ENCODE measurements at places on chromosomes 7 and 10. TPM values are rescaled to one million over a fixed set of nuclear protein-coding genes. Genes with fewer than 3 reads are reported as not detected.
A peak's percentile ranks its signal among the peaks of the same experiment; 100 is the strongest.

GRID1 gene
- total RNA-seq, result not detected

DNA sequence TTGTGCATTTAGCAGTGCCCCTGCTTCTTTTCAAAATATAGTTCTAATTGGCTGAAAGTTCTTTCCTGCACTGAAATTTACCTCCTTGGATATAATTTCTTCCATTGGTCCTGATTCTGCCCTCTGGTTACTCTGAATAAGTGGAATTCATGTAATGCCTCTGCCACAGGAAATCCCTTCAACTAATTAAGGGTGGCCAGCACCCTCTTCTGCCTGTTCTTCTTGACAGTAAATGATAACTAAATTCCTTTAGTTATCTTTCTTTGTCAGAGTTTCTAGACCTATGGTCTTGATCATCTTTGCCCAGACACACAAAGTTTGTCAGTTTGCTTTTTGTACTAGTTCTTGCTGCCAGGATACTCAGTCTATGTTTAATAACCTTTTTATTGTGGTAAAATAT lies 40.2 kb downstream of the PRKCQ start:
- ATAC-seq, result no peak
- no peak overlapping the region for H3K4me3 ChIP-seq
- H3K36me3 ChIP-seq, result peaks cover 20% of the 10 kb centered on the region
- peak overlapping the region; percentile 5 for H3K27ac ChIP-seq
- peaks cover 60% of the 10 kb centered on the region for H3K4me1 ChIP-seq

- peaks cover 3% of the 10 kb centered on the region for H3K27me3 ChIP-seq
- peak overlapping the region; percentile 28 for H3K4me3 ChIP-seq
- ATAC-seq, result no peak
- H3K4me1 ChIP-seq, result peaks cover 5% of the 10 kb centered on the region
- no peaks in the 10 kb centered on the region for H3K36me3 ChIP-seq
- no peak overlapping the region for H3K27ac ChIP-seq
Measured at GRCh38 chr7:74306004-74306729, 17.0 kb downstream of the CLIP2 start.

GRCh38 chr10:76393875-76394706 lies 962.7 kb downstream of the LRMDA start:
- H3K27ac ChIP-seq, result no peak overlapping the region
- H3K4me1 ChIP-seq, result no peaks in the 10 kb centered on the region
- no peaks in the 10 kb centered on the region for H3K36me3 ChIP-seq
- ATAC-seq, result no peak
- no peaks in the 10 kb centered on the region for H3K27me3 ChIP-seq

GRCh38 chr7:66626331-66626934 lies 2.2 kb upstream of the KCTD7 start:
- no peaks in the 10 kb centered on the region for H3K36me3 ChIP-seq
- no peak overlapping the region for H3K27ac ChIP-seq
- no peak for ATAC-seq
- peaks cover 22% of the 10 kb centered on the region for H3K4me1 ChIP-seq
- peak overlapping the region; percentile 72 for H3K4me3 ChIP-seq
- no peaks in the 10 kb centered on the region for H3K27me3 ChIP-seq

- H3K27ac ChIP-seq, result no peak overlapping the region
- H3K4me3 ChIP-seq, result no peak overlapping the region
- no peaks in the 10 kb centered on the region for H3K4me1 ChIP-seq
Measured at GRCh38 chr10:31770307-31770902, 158.2 kb downstream of the ARHGAP12 start.

- H3K27ac ChIP-seq, result no peak overlapping the region
- H3K4me3 ChIP-seq, result no peak overlapping the region
- no peaks in the 10 kb centered on the region for H3K27me3 ChIP-seq
- H3K4me1 ChIP-seq, result peaks cover 8% of the 10 kb centered on the region
- H3K36me3 ChIP-seq, result peaks cover 10% of the 10 kb centered on the region
- no peak for ATAC-seq
Measured at GRCh38 chr7:132980402-132980801, 101.5 kb downstream of the CHCHD3 start.

PLAC9 gene
- not detected for total RNA-seq

DNA sequence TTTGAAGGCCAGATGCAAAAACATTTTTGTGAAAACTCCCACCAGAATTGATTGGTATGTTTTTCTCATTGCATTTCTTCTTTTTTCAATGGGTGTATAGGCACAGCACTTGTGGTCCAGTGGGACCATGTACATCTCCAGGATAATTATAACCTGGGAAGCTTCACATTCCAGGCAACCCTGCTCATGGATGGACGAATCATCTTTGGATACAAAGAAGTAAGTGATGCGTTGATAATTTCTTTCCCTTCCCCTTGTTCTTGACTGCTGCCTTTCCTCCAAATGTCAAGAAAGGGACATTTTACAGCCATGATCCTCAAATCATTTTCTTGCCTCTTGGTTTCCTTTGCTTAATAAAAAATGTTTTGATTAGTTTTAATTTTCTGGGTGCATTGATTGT lies 331.5 kb downstream of the PLXDC2 start:
- ATAC-seq, result no peak
- no peaks in the 10 kb centered on the region for H3K4me1 ChIP-seq
- H3K27ac ChIP-seq, result no peak overlapping the region
- no peaks in the 10 kb centered on the region for H3K36me3 ChIP-seq
- H3K27me3 ChIP-seq, result no peaks in the 10 kb centered on the region
- no peak overlapping the region for H3K4me3 ChIP-seq

- H3K27me3 ChIP-seq, result peaks cover 7% of the 10 kb centered on the region
- H3K4me1 ChIP-seq, result no peaks in the 10 kb centered on the region
- no peak for ATAC-seq
- H3K27ac ChIP-seq, result no peak overlapping the region
- H3K4me3 ChIP-seq, result no peak overlapping the region
Measured at GRCh38 chr7:141891336-141891735, 24.9 kb upstream of the OR9A4 start.

DLG5 gene
- total RNA-seq, result 3.0 TPM

GRCh38 chr7:51019191-51019844 lies 236.6 kb upstream of the GRB10 start:
- no peaks in the 10 kb centered on the region for H3K36me3 ChIP-seq
- no peak overlapping the region for H3K4me3 ChIP-seq
- H3K27ac ChIP-seq, result no peak overlapping the region
- no peaks in the 10 kb centered on the region for H3K4me1 ChIP-seq

GRCh38 chr7:107960272-107960671 lies 42.7 kb downstream of the LAMB1 start:
- H3K27me3 ChIP-seq, result peaks cover 23% of the 10 kb centered on the region
- no peaks in the 10 kb centered on the region for H3K36me3 ChIP-seq
- no peak for ATAC-seq
- no peaks in the 10 kb centered on the region for H3K4me1 ChIP-seq
- H3K4me3 ChIP-seq, result no peak overlapping the region

RSU1 gene
- total RNA-seq, result 56.1 TPM

DNA sequence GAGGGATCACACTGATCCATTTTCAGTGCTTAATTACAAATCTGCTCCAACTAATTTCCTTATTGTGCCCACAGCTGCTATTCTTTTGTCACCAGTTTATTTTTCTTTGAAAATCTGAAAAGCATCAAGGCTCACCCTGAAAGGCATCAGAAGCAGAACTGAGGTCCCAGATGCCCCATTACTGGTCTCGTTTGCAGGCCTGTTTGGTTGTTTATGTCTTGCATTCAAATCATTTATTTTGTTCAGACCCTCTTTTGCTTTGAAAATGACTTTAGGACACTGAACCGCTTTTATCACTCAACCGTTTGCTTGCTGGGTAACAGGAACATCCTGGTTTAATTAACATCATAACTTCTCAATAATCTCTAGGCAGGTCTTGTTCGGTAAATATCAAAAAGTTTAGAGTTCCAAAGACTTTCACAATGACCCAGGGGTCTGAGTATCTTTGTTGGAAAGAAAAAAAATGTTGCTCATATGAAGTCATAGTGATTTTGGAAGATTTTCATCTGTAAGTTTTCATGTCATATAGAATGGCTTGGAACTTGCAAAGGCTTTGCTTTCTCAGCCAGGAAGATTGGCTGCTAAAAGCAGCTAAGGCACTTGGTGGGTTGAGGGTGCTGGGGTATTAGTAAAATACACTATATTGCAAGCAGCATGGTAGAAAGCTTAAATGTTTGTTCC lies 398.3 kb upstream of the NPVF start:
- H3K36me3 ChIP-seq, result no peaks in the 10 kb centered on the region
- no peaks in the 10 kb centered on the region for H3K4me1 ChIP-seq
- no peak overlapping the region for H3K27ac ChIP-seq
- no peak for ATAC-seq

- no peak overlapping the region for H3K4me3 ChIP-seq
- H3K27me3 ChIP-seq, result peaks cover 3% of the 10 kb centered on the region
- no peak overlapping the region for H3K27ac ChIP-seq
Measured at GRCh38 chr10:128631801-128632241, 505.6 kb upstream of the MKI67 start.

IFIT1B gene
- not detected for total RNA-seq

EFCAB10 gene
- not detected for total RNA-seq

- no peak overlapping the region for H3K4me3 ChIP-seq
- no peaks in the 10 kb centered on the region for H3K4me1 ChIP-seq
- no peaks in the 10 kb centered on the region for H3K27me3 ChIP-seq
- no peaks in the 10 kb centered on the region for H3K36me3 ChIP-seq
- no peak for ATAC-seq
Measured at GRCh38 chr10:44511601-44512000, 126.7 kb upstream of the CXCL12 start.

NRCAM gene
- not detected for total RNA-seq

GRB10 gene
- total RNA-seq, result 1.1 TPM

DNA sequence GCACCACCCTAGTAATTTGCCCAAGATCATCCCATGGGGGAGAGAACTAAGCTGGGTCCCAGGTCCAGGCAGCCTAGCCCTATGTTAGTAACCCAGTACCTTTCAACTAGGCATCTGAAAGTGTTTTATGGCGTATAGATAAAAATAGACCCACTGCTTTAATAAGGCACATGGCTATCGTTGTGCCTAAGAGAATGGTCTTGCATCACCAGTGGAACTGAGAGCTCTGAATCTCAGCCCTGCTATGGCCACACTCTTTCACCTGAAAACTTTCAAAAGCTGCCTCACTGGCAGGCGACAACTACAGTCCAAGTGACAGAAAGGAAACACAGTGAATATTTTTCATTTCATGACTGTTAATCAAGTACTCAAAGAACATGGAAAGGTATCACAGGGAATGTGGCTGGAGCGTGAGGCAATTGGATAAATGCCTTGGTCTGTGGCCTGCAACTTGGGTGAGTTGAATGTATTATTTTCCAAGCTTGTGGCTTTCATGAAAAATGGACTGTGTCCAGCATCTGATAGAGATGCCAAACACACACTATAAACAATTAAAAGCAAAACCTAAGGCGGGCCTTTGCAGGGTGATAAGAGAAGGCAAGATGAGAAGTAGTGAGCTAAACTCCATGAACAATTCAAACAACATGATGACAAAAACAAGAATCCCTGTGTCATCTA lies 18.0 kb upstream of the SFMBT2 start:
- ATAC-seq, result no peak
- no peaks in the 10 kb centered on the region for H3K27me3 ChIP-seq
- H3K4me1 ChIP-seq, result peaks cover 5% of the 10 kb centered on the region
- H3K4me3 ChIP-seq, result no peak overlapping the region
- no peaks in the 10 kb centered on the region for H3K36me3 ChIP-seq

LIPJ gene
- total RNA-seq, result not detected

- H3K36me3 ChIP-seq, result no peaks in the 10 kb centered on the region
- peaks cover 2% of the 10 kb centered on the region for H3K27me3 ChIP-seq
- H3K27ac ChIP-seq, result no peak overlapping the region
- no peak for ATAC-seq
Measured at GRCh38 chr7:3463696-3464095, 162.6 kb downstream of the SDK1 start.

FAM24B gene
- total RNA-seq, result 10.1 TPM

DNA sequence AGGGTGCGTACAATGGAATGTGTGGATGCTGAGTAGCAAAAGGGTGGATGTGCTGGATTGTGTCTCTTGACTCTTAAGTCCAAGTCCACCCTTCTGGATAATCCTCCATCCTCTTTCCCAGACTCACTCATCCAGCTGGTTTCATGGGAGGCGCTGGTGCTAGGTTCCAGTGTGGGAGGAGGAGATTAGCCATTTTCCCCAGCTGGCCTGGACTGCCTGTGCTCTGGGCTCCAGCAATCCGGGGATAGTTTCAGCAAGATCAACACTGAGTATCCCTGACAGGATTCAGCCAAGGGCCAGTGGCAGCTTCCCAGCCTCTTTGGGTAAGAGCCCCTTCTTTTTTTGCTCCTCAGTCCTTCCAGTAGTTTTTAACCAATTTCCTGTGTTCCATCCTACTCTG lies 21.6 kb upstream of the TRIL start:
- H3K27me3 ChIP-seq, result peaks cover 3% of the 10 kb centered on the region
- no peaks in the 10 kb centered on the region for H3K36me3 ChIP-seq
- H3K4me3 ChIP-seq, result no peak overlapping the region
- H3K27ac ChIP-seq, result no peak overlapping the region
- no peaks in the 10 kb centered on the region for H3K4me1 ChIP-seq
- no peak for ATAC-seq

- H3K27ac ChIP-seq, result no peak overlapping the region
- H3K27me3 ChIP-seq, result no peaks in the 10 kb centered on the region
- no peaks in the 10 kb centered on the region for H3K36me3 ChIP-seq
- H3K4me3 ChIP-seq, result no peak overlapping the region
Measured at GRCh38 chr7:13725591-13725990, 263.9 kb downstream of the ETV1 start.

OR2A12 gene
- not detected for total RNA-seq

MMP21 gene
- total RNA-seq, result not detected

DNA sequence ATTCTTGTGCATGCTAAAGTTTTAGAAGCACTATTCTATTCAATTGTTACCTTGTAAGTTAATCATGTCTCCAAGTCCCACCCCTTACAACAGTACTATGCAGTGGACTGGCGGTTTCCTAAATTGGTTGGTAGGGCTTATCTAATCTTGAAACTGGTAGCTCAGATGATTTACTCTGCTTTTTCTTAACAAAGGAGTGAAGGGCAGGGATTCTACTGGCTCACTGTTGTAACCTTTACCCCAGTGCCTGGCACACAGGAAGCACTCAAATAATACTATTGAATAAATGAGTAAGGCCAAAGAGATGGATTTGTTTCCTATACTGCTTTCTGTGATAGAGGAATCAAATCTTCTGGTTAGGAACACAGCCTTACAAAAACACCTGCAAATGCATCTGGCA lies 46.0 kb upstream of the CYCS start:
- ATAC-seq, result no peak
- no peaks in the 10 kb centered on the region for H3K36me3 ChIP-seq
- H3K4me1 ChIP-seq, result no peaks in the 10 kb centered on the region
- H3K27me3 ChIP-seq, result no peaks in the 10 kb centered on the region

KIAA1217 gene
- 2.6 TPM for total RNA-seq

- peaks cover 14% of the 10 kb centered on the region for H3K36me3 ChIP-seq
- no peak overlapping the region for H3K4me3 ChIP-seq
- H3K27me3 ChIP-seq, result no peaks in the 10 kb centered on the region
Measured at GRCh38 chr7:107463139-107464078, 6.4 kb upstream of the GPR22 start.

DNA sequence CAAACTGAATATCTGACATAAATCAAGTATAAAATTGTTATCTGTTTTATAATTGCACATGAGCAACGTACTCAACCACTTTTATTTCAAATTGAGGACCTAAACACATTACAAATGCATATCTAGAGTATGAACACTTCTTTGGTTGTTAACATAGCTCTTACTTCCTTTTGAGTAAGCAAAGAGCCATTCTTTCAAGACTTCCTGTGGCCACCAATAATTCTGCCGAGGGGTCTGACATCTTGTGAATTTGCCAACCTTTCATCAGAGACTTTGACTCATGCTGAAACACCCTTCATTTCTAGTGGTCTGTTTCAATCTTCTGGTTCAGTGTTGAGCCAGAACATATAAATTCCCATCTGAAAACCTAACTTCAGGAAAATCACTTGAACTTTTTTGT lies 59.4 kb downstream of the CDK14 start:
- no peak overlapping the region for H3K27ac ChIP-seq
- ATAC-seq, result no peak
- no peaks in the 10 kb centered on the region for H3K4me1 ChIP-seq
- peaks cover 4% of the 10 kb centered on the region for H3K27me3 ChIP-seq
- H3K36me3 ChIP-seq, result no peaks in the 10 kb centered on the region
- H3K4me3 ChIP-seq, result no peak overlapping the region
